ENCODE measurements at places on chromosomes 6 and 20. TPM values are rescaled to one million over a fixed set of nuclear protein-coding genes. Genes with fewer than 3 reads are reported as not detected.

PERP gene
- 45.6 TPM for total RNA-seq

MUCL3 gene
- total RNA-seq = not detected

GRCh38 chr6:47066418-47066817 is 24.3 kb upstream of the ADGRF1 start:
- DNase-seq = no peak

EPPIN gene
- 0.68 TPM for total RNA-seq

DNA sequence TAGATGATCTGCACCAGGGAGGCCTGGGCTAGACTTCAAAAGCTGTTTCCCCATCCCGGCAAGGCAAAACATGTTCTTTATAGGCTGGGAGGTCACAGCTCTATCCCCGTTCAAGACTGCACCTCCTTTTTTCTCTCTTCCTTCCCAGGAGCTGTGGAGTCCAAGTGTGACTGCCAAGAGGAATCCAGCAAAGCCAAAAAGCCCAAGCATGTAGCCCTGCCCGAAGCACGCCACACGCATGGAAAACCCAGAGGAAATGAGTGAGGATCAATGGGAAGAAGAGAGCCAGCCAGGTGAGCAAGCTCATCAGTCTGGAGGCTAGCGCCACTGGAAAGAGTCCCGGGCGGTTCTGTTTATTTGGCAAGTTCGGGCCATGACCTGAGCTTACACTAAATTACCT is 240.4 kb downstream of the PRL start:
- DNase-seq = no peak

DNA sequence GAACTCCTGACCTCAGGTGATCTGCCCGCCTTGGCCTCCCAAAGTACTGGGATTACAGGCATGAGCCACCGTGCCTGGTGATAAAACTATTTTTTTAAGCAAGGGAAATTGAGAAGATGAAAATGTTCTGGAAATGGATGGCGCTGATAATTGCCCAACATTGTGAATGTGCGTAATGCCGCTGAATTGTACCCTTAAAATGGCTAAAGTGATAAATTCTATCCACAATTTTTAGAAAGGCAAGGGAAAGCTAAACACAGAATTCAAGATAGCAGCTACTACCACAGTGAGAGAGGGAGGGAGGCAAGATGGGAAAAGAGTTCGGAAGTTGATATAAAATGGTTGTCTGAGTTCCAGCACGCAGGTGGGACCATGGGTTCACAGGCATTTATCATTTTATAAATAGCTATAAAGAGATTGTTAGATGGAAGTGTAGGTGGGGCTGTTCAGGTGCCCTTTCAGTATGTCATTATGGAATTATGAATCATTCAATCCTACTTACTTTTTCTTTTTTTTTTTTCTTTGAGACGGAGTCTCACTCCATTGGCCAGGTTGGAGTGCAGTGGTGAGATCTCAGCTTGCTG is 8.3 kb downstream of the RIPOR3 start:
- DNase-seq = no peak

PPP1R3D gene
- 8.3 TPM for total RNA-seq

MYBL2 gene
- 0.37 TPM for total RNA-seq

- no peak for DNase-seq
Observed at GRCh38 chr6:22913612-22914011, 344.2 kb downstream of the HDGFL1 start.

CD40 gene
- 13.7 TPM for total RNA-seq

GRCh38 chr6:130381459-130382380 is 15.9 kb downstream of the TMEM200A start:
- DNase-seq = no peak

Measured in left cardiac atrium (tissue), 4 donors.